ENCODE measurements at places on chromosomes 7 and 10.
A peak's percentile ranks its signal among the peaks of the same experiment; 100 is the strongest.

- no peak for DNase-seq
These were observed 293.1 kb downstream of the ZEB1 start for GRCh38 chr10:31612082-31612481.

- DNase-seq = no peak
These were observed 9.0 kb downstream of the PPP1R17 start for GRCh38 chr7:31695859-31696614.

GRCh38 chr7:50557099-50557498 lies 8.1 kb downstream of the DDC start:
- no peak for DNase-seq

DNA sequence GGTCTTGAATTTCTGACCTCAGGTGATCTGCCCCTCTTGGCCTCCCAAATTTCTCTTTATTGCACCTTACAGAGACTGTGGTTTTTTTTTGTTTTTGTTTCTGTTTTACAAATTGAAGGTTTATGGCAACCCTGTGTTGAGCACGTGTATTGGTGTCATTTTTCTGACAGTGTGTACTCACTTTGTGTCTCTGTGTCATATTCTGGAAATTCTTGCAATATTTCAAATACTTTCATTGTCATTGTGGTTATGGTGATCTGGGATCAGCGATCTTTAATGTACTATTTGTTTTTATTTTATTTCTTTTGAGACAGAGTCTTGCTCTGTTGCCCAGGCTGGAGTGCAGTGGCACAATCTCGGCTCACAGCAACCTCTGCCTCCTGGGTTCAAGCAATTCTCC lies 89.8 kb downstream of the PRTFDC1 start:
- DNase-seq = no peak

DNA sequence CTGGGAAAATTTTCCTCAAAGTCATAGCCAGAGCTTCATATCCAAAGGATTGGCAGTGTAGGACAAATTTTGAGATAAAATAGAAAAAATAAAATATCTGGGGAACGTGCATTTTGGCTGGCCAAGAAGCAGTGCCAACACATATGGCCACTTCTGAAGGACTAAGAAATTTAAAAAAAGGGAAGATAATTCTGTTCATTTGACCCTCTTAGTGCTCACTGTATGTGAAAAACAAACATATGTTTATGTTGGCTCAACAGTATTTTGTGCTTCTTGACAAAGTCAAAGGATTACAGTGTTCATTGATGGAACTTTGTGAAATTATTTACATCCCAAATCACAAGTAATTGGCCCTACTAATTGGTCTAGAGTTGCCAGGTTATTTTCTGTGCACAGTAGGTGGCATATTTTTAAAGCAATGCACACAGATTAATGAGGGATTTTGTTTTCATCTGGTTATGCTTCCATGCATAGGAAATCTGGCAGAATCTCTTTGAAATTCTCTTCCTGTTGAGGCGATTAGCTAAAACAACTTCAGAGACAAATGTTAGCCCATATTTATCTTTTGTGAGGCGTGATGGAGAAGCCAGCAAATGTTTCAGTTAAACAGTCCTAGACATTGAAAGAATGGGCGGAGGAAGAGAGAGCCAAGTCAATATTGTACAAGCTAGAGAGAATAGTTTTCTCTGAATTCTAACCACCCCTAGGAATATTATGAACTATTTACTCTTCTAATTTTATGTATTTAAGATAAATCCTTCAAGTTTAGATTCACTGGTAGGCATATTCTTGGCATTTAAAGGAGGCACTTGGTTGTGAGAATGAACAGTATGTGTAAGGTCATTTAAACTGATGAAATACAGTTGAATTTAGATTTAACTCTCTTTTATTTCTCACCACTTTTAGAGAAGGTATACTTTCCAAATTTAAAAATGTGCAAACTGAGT lies 237.7 kb upstream of the MBL2 start:
- DNase-seq = no peak

GRCh38 chr10:24009115-24009514 lies 199.8 kb upstream of the KIAA1217 start:
- DNase-seq = no peak

DNA sequence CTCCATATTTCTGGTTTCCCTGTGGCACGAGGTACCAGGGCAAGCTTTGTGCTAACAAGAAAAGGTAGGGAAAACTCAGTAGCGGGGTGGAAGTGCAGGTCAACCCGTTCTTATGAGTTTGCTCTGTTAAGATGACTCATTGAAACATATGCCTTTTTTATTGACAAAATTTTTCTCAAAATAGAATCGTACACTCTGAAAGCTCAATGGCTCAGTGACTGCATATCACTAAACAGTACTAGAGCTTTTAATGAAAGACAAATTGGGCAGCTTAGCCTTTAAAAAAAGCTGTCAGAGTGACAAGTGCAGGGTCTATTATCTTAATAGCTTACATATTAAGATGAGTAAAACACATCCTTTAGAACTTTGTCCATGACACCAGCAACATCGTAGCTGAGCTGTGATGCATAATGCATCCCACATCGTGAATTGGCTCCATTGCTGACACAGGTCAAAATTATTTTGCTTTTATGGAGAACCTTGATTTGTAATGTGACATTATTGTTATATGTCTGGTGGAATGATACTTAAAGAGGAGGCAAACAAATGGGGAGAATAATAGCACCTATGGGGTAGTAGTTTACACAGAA lies 264.4 kb downstream of the ETV1 start:
- no peak for DNase-seq

GRCh38 chr7:30430276-30430675 lies 48.3 kb downstream of the NOD1 start:
- DNase-seq = no peak

DNA sequence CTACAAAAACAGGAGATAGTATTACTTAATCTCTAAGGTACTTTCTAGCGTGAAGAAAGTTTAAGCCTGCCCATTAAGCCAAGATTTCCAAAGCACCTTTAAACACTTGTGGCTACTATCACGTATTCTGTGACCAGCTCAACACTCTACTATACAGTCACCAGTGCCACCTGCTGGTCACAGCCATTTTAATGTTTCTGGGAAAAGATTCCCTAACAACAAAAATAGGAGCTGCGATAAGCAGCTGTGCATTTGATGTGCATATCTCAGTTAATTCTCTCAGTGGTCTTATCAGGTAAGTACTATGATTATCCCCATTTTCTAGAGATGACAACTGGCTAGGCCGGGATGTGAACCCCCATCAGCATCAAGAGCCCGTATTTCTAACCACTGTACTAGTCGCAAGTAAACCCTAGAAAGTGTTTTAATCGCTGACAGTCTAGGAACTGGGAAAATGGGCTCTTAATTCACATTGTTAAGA lies 860 bp downstream of the SEC31B start:
- DNase-seq = no peak

DNA sequence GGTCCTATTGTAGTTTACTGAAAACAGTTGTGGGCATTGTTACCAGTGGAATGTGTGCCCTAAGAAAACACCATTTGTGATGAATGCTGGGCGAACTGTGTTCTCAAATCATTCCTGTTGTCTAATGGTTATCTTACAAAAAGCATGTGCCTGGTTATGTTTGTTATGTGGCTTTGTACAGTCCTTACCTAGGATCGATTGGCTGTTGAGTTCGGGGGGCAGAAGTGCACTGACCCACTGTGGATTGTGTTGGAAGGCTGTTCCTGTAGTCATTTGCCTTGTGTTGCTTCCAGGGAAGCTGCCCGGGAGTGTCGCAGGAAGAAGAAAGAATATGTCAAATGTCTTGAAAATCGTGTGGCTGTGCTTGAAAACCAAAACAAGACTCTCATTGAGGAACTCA lies 84.3 kb downstream of the CREM start:
- no peak for DNase-seq

DNA sequence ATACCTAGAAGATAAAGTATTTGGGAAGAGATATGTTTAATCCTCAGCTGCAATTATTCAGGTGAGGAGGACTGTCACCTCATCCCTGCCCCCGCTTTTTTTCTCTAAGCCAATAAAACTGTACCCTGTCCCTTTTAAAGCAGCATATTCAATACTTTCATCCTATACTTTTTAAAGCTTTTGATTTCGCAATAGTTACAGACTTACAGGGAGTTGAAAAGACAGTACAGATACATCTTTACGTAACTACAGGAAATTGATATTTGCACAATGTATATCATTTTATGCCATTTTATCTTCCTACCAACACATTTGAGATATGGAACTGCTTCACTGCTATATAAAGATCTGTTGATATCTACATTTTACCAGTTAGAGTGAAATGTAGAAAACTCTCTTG lies 47.6 kb downstream of the STK17A start:
- no peak for DNase-seq

DNA sequence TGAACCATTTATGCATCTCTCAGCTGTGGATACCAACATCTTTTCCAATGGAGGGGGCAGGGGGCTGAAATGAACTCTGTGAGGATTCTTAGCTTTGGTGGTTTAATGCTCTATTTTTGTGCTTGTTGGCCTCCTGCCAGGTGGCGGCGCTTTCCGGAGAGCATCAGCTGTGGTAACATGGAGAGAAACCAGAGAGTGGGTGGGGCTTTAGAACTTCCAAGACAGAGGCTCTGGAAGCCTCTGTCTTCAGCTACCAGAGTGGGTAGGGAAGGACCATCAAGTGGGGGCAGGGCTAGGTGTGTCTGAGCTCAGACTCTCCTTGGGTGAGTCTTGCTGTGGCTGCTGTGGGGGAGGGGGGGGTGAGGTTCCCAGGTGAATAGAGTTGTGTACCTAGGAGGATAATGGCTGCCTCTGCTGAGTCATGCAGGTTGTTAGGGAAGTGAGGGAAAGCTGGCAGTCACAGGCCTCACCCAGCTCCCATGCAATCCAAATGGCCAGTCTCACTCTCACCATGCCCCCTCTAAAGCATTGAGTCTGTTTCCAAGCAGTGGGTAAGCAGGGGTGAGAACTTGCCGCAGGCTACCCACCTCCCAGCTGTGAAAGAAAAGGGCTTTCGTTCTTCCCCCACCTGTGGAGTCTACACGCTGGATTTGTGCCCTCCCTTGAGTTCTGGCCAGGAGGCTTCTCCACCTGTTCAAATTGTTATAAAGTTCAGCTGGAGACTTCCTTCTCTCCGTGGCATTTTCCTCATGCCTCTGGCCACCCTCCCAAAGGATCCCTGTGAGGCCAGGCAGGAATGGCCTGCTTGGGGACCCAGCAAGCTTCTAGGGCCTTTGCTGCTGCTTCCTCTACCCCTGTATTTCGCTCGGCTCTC lies 527.0 kb downstream of the NEBL start:
- DNase-seq = peak; percentile 6

- DNase-seq = no peak
These were observed 10.7 kb downstream of the TAS2R39 start for GRCh38 chr7:143193880-143194279.

DNA sequence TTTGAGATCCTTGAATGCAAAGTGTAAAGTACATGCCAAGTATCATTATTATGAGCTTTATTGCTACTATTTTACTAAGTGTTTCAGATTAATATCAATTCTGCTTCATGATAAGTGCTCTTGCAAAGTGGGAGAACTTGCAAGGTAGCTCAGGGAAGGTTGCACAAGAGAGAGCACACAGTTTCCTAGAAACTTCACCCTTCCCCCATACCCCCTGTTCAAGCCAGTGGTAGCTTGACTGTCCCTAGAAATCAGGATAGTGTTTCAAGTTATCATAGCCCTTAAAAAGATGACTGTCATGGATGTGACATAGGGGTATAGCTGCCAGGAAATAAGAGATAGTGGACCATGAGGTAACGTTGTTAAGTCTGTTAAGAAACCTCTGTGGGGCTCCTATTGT lies 251.5 kb downstream of the TRIL start:
- DNase-seq = no peak

DNA sequence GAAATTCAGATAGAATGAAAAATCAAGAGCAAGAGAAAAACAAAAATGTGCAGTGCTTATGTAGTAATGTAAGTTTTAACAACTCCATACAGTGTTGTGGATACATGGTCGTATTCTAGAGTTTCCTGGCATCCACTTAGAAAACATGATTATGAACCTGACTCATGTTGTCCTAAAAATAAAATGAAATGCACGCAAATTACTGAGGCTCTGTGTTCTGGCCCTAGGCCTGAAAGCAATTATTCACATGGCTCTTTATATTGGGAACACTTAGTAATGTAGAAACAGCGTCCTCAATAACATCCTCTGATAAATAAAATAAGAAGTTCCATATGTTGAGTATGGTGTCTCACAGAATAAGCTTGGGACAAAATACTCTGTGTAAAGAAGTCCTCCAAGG lies 200.2 kb upstream of the SEMA3E start:
- no peak for DNase-seq

- DNase-seq = no peak
These were observed 1.8 kb downstream of the ADARB2 start for GRCh38 chr10:1735562-1735961.

- no peak for DNase-seq
These were observed 303.7 kb downstream of the WDR11 start for GRCh38 chr10:121154846-121155245.

- no peak for DNase-seq
These were observed 215.5 kb downstream of the GATA3 start for GRCh38 chr10:8269976-8270375.

DNA sequence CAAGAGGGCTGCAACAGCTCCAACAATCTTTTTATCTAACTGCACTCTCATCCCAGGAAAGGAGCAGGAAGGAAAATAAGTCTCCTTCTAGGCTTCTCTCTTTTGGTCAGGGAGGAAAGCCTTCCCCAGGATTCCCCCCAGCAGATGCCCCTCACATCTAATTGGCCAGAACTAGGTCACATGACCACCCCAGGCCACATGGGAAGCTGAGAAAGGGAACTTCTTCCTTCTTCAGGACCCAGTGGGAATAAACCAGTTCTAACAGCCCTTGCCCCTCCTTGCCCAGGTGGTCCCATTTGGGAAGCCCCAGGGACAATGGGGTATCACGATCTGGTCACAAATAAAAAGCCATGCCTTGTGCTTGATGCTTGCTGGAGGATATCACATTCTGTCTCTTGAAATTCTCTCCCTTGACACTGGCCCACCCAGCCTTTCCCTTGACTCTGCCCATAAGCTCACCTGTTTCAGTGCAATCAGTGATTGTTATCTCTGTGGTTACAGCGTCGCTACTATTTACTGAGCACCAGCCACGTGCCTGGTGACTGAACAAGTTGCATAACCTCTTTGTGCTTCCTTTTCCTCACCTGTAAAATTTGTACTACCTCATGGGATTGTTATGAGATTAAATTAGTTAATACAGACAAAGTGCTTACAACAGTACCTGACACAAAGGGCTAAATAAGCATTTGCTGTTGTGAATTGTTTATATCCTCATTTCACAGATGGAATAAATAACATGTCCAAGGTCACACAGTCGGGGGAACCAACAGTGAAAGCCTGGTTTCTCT lies 9.0 kb upstream of the TACR2 start:
- no peak for DNase-seq

DNA sequence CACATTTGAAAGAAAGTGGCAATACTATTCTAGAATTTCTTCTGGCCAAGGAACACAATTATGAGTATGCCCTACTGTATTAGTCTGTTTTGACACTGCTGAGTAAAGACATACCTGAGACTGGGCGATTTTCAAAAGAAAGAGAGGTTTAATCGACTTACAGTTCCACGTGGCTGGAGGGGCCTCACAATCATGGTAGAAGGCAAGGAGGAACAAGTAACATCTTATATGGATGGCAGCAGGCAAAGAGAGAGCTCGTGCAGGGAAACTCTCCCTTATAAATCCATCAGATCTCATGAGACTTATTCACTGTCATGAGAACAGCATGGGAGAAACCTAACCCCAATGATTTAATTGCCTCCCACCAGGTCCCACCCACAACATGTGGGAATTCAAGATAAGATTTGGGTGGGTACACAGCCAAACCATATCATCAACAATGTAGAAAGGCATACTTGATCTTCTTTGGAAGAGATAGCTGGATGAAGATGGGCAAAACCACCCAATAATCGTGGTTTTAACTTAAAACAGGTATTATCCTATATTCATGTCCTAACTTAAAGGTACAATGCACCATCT lies 113.9 kb downstream of the ETV1 start:
- DNase-seq = no peak

- DNase-seq = no peak
These were observed 124.9 kb upstream of the RHEB start for GRCh38 chr7:151644554-151644953.
